ENCODE measurements at places on chromosomes 1 and 21.

DNA sequence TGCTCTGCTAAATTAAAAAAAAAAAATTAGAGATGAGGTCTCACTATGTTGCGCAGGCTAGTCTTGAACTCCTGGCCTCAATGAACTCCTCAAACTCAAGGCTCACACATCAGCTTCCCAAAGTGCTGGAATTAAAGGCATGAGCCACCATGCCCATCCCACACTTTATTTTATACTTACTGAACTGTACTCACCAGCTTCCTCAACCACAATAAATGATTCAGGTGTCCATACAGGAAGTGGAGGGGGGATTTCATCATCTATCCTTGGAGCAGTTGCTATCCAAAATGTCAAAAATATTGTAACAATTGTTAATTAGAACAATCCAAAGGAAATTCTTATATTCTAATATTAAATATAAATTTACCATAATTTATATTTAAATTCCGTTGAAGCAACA lies 22.4 kb upstream of the RSBN1 start:
- no peak overlapping the region for H3K4me3 ChIP-seq
- H3K27ac ChIP-seq: no peak overlapping the region
- no peaks in the 10 kb centered on the region for H3K27me3 ChIP-seq
- no peaks in the 10 kb centered on the region for H3K36me3 ChIP-seq
- no peak for DNase-seq

- H3K36me3 ChIP-seq: no peaks in the 10 kb centered on the region
- H3K27ac ChIP-seq: no peak overlapping the region
- no peaks in the 10 kb centered on the region for H3K4me1 ChIP-seq
- no peaks in the 10 kb centered on the region for H3K27me3 ChIP-seq
- no peak for DNase-seq
These were observed 160.3 kb upstream of the ESRRG start for GRCh38 chr1:216883518-216883917.

- no peaks in the 10 kb centered on the region for H3K36me3 ChIP-seq
- DNase-seq: no peak
- no peak overlapping the region for H3K27ac ChIP-seq
- H3K27me3 ChIP-seq: no peaks in the 10 kb centered on the region
- H3K4me3 ChIP-seq: no peak overlapping the region
- no peaks in the 10 kb centered on the region for H3K4me1 ChIP-seq
These were observed 5.1 kb downstream of the SH2D1B start for GRCh38 chr1:162406811-162407210.

DNA sequence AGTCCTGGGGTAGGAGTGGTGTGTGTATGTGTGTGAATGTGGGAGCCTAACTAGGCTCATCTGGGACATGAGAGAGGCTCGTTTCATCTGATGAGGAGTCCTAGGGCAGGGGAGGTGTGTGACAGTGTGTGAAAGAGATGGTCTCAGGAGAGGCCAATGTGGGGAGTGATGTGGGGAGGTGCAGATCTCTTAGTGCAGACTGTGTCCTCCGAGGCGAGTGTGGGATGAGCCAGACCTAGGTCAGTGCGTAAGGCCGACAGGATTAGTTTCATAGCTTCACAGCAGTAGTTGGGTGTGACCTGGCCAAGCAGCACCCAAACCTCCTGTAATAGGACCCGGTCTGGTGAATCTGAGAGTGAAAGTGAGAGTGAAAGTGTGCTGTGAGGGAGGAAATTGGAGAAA lies 94.7 kb downstream of the LIPI start:
- no peaks in the 10 kb centered on the region for H3K4me1 ChIP-seq
- no peaks in the 10 kb centered on the region for H3K27me3 ChIP-seq
- no peak overlapping the region for H3K27ac ChIP-seq

GRCh38 chr1:67312615-67313014 lies 4.9 kb downstream of the IL12RB2 start:
- H3K4me1 ChIP-seq: peaks cover 7% of the 10 kb centered on the region
- H3K36me3 ChIP-seq: no peaks in the 10 kb centered on the region
- H3K27me3 ChIP-seq: peaks cover 10% of the 10 kb centered on the region
- no peak overlapping the region for H3K4me3 ChIP-seq
- no peak overlapping the region for H3K27ac ChIP-seq
- DNase-seq: no peak

- H3K4me3 ChIP-seq: no peak overlapping the region
- peak; percentile 79 for DNase-seq
- H3K4me1 ChIP-seq: no peaks in the 10 kb centered on the region
- H3K27ac ChIP-seq: no peak overlapping the region
These were observed 26.5 kb downstream of the GPR137B start for GRCh38 chr1:236168716-236169429.

DNA sequence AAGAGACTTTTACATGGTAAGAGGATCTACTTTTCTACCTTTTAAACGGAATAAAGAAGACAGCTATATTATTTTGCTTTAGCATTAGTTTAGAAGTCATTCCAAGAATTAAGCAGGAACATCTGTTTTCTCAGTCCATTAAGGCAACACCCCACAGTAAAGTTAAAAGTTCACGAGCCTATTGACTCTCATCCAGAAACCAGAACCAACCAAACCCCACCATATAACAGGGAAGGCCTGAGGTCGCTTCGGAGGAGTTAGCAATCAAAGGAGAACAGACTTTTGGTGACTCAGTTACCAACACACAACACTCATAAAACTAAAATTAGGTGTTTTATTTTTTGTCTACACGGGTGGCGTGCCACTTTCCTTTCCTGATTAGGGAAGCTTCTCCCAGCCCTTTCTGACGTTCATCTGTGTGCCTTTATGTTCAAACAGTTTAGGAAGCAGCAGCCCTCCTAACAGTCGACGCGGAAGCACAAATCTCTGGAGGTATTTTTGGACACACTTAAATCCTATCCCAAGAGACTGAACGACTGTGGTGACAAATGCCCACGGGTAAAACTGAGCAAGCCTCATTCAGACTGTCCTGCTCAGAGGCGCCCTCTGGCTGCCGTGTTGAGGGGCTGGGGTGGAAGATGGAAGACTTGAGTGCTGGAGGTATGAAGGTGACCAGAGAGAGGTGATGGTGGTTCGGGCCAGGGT lies 8.6 kb upstream of the PLA2G2C start:
- H3K27ac ChIP-seq: no peak overlapping the region
- peak; percentile 83 for DNase-seq
- H3K36me3 ChIP-seq: peaks cover 12% of the 10 kb centered on the region
- H3K4me1 ChIP-seq: no peaks in the 10 kb centered on the region
- no peak overlapping the region for H3K4me3 ChIP-seq
- H3K27me3 ChIP-seq: no peaks in the 10 kb centered on the region

DNA sequence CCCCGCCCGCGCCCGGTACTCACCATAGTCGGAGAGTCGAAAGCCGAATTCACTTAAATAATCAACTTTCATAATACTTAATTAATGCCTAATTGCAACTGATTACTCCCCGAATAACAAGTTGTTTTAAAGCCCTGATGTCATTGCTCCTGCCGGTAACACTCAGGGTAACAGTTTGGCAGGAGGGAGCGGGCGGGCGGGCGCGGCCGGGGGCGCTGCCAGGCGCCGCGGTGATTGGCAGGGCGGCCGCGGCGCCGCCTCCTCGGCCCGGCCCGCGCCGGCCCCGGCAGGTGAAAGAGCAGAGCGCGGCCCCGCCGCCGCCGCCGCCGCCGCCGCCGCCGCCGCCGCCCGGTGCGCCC lies 102.2 kb downstream of the CASZ1 start:
- peak overlapping the region; percentile 58 for H3K4me3 ChIP-seq
- H3K27me3 ChIP-seq: no peaks in the 10 kb centered on the region
- no peaks in the 10 kb centered on the region for H3K36me3 ChIP-seq
- H3K4me1 ChIP-seq: peaks cover 68% of the 10 kb centered on the region

- H3K36me3 ChIP-seq: no peaks in the 10 kb centered on the region
- H3K4me3 ChIP-seq: no peak overlapping the region
- no peaks in the 10 kb centered on the region for H3K4me1 ChIP-seq
- H3K27ac ChIP-seq: no peak overlapping the region
- no peaks in the 10 kb centered on the region for H3K27me3 ChIP-seq
These were observed 61.4 kb downstream of the TEX35 start for GRCh38 chr1:178574345-178574744.

DNA sequence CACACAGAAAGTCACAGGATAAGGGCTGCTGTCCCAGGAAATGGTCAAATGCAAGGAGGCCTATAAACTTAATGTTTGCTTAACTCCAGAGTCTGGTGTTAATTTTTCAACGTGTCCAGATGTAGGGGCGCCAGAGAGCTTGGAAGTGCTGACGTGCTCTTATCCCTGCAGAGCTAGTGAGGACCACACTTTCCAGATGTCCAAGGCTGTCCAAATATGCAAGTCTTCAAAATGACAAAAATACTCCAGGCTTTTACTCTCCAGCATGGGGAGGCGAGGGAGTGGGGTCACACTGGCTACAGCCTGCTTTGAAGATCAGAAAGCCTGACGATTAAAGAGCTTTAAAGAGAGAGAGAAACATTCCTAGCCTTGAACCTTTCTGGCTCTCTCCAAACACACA lies 57.6 kb downstream of the ABCA4 start:
- H3K36me3 ChIP-seq: no peaks in the 10 kb centered on the region
- H3K4me3 ChIP-seq: no peak overlapping the region
- peaks cover 35% of the 10 kb centered on the region for H3K4me1 ChIP-seq
- H3K27me3 ChIP-seq: no peaks in the 10 kb centered on the region

DNA sequence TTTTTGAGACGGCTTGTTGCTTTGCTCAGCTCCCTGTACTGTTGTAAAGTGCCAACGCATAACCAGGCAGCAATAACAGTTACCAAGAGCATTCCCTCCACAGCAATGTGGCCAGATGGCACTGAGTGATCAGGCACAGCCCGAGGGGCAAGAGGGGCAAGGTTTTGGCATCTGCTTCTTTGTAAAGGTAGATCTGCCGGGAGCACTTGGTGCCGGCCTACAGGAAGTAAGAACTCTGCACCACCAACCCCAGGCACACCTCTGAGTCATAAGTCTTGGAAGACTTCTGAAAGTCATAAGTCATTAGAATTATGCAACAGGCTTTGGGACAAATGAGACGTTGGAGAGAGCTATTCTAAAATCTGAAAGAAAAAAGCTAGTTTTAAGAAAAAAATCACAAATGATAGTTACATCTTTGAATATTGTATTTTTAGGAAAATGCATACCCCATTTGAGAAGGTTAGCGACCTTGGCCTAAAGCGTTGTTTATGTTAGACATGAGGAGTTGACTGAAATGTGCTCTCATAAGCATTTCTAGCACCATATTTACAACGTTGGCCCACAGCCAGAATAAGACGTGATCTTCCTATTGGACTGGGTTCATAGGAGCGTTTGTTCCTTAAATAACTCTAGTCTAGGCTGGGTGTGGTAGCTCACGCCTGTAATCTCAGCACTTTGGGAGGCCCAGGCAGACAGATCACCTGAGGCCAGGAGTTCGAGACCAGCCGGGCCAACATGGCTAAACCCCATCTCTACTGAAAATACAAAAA lies 37.7 kb upstream of the MAP10 start:
- no peaks in the 10 kb centered on the region for H3K4me1 ChIP-seq
- no peak overlapping the region for H3K4me3 ChIP-seq
- H3K36me3 ChIP-seq: no peaks in the 10 kb centered on the region

DNA sequence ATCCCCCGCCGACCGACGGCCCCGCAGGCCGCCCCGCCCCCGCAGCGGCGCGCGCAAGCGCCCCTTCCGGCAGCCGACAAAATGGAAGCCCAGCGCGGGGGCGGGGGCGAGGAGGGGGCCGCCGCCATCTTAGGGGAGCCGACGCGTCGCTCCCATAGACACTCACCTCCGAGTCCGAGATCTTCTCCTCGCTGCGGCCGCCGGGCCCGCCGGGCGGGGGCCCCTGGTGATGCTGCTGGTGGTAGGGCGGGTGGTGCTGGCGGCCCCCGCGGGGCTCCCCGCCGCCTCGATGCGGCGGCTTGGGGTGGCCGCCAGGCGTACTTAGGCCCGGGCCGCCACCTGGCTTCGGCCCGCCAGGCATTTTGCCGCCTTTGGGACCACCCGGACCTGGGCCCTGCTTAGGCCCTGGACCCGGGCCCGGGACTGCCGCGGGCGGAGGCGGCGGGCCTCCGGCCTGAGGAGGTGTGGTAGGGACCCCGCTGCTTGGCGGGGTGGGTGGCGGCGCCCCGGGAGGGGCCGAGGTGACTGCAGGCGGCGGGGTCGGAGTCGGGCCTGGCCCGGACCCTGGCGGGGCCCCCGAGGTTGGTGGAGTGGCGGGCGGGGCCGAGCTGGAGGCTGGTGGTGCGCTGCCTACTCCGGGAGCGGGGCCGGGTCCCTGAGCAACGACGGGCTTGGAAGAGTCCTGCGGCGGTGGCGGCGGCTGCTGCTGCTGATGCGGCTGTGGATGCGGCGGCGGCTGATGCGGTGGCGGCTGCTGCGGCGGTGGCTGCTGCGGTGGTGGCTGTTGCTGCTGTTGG lies 691 bp downstream of the SFPQ start:
- peak overlapping the region; percentile 98 for H3K27ac ChIP-seq
- H3K4me3 ChIP-seq: peak overlapping the region; percentile 95
- H3K36me3 ChIP-seq: peaks cover 28% of the 10 kb centered on the region
- peak; percentile 92 for DNase-seq
- no peaks in the 10 kb centered on the region for H3K4me1 ChIP-seq
